ENCODE measurements at places on chromosomes 3 and 15.

DNA sequence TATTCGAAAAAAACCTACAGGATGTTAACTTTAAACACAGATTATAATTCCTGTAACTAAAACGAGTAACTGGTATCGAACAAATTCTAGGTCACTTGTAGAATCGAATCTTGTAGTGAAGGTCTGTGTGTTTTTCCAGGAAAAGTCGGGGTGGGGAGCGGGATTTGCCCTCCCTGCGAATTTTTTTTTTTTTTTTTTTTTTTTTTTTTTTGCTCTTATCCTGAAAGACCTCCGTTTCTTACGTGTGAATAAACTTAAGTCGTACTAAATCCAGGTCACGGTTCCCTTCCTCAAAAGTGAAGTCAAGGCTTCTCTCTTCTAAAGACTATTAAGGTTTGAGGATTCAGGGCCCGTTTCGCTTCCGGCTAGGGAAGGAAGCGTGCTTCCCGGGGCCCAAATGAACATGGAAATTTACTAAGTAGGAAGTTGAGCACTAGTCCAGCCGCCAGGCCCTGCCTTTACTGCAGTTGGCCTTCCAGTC, 770 bp downstream of the TBC1D5 start:
- DNase-seq, result no peak

GRCh38 chr15:74784426-74785193, 2.7 kb downstream of the CSK start:
- DNase-seq, result no peak

DNA sequence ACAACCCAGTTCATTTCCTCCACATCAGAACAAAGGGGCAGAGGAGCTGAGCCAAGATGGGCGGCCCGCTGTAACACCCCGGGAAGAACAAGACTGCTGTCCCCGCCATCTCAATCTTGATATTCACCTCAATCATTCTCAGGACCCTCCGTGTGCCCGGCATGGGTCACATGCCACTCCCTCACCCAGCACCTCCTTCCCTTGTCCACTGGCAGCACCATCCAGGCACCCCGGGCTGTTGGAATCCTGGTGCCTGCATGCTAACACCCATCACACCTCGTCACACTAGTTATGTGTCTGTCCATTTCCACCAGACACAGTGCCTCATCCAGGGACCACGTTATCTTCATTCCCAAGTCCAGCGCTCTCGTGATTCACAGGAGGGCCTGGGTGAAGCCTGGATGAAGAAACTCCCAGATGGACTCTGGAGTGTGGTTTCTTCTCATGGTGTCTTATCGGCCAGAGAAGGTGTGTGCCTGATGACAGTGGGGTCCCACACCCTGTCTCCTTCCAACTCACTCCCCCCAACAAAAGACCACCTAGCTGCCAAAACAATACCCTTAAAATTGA, 16.7 kb downstream of the MEGF11 start:
- DNase-seq, result no peak

GRCh38 chr3:177824190-177824786, 627.0 kb upstream of the TBL1XR1 start:
- no peak for DNase-seq

- no peak for DNase-seq
Measured at GRCh38 chr3:1823867-1824266, 274.8 kb upstream of the CNTN4 start.

GRCh38 chr15:81924729-81925128, 121.1 kb downstream of the MEX3B start:
- DNase-seq, result peak; percentile 71

GRCh38 chr15:84810073-84810840, 6.9 kb upstream of the ALPK3 start:
- no peak for DNase-seq

- peak; percentile 8 for DNase-seq
Measured at GRCh38 chr15:88904624-88905327, 8.4 kb downstream of the MFGE8 start.

DNA sequence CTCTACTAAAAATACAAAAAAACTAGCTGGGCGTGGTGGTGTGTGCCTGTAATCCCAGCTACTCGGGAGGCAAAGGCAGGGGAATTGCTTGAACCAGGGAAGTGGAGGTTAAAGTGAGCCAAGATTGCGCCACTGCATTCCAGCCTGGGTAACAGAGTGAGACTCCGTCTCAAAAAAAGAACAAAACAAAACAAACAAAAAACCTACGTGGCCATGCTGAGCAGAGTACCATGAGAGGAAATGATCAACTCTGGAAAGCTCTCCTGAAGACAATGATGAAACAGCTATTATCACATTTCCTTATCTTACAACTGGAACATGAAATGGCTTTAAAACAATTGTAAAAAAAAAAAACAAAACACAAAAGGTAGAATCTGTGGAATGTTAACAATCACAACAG, 75.2 kb downstream of the CHSY1 start:
- DNase-seq, result no peak

DNA sequence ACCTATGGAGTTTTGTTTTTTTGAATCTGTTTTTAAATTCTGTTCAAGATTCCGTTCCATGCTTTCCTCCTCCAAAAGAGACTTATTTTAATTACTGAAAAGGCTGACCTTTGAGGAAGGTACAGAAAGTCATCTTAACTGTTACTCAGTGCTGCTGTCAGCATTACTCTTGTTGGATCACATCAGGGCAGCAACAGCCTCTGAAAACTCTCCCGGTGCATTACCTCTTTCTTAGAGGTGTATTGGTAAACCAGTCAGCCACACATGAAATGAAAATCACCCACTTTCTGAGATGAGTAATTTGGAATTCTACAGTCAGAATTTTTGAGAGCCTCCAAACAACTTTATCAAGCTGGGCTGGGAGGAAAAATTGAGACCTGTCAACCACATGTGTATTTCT, 88.5 kb upstream of the LIMD1 start:
- DNase-seq, result no peak

DNA sequence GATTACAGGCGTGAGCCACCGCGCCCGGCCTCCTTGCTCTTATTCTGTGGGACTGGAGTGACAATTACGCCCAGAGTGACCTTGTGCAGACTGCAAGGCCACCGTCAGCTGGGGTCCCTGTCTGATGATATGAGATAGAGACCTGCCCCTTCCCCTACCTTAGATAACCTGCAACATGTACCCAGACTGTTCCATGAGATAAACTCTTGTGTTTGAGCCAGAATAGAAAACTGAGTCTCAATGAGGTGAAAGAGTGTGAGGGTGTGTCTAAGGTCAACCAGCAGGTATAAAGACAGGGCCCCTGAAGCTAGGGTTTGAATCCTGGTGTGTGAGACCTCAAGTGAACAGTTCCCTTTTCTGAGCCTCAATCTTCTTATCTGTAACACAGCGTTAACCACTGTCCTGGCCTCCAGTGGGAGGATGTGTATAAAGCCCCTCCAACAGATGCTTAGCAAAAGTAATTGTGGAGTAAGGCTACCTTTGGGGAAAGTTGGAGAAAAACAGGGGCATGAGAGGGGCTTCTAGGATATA, 6.0 kb downstream of the TADA3 start:
- no peak for DNase-seq

DNA sequence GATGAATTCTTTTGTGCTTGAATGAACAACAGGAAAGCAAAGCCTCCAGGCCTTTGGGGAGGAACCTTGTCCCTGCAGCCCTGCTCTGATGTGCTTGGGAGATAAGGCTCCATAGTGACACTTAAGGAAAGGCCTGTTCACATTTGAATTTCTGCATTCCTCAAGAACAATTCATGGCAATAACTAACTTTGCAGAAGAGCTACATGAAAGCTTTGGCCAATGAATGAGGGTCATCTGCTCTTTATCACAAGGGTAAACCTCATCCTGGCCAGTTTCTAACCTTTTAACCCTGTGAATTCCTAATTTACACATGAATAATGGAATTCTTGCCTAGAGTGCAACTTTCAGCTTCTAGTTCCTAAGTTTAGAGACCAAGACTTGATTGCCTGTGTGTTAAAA, 5.6 kb downstream of the PRTG start:
- no peak for DNase-seq

- DNase-seq, result no peak
Measured at GRCh38 chr3:23238578-23238977, 35.5 kb downstream of the UBE2E2 start.

GRCh38 chr3:114451561-114452018, 157.8 kb downstream of the TIGIT start:
- DNase-seq, result peak; percentile 75

GRCh38 chr15:31379042-31379441, 52.4 kb downstream of the KLF13 start:
- DNase-seq, result no peak

- DNase-seq, result no peak
Measured at GRCh38 chr15:58731756-58732535, 17.6 kb downstream of the ADAM10 start.

GRCh38 chr3:42376344-42376798, 34.0 kb downstream of the LYZL4 start:
- no peak for DNase-seq

GRCh38 chr3:144141496-144141895, 169.9 kb downstream of the DIPK2A start:
- no peak for DNase-seq

DNA sequence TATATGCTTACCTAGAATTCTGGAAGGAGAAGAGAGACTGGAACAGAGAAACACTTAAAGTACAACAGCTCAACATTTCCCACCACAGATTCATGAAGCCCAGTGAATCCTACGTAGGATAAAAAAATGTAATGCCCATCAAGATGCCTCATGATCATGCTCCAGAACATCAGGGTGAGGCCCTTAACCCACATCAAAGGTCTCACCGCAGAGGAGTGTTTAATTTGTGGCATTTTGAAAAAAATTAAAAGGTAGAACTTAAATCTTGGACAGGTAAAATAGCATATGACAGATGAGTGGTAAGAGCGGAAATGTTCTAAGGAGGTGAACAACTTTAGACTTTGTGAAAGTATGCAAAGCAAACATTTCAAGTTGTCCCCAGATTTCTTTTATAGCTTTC, 9.7 kb upstream of the SLC6A20 start:
- DNase-seq, result no peak

DNA sequence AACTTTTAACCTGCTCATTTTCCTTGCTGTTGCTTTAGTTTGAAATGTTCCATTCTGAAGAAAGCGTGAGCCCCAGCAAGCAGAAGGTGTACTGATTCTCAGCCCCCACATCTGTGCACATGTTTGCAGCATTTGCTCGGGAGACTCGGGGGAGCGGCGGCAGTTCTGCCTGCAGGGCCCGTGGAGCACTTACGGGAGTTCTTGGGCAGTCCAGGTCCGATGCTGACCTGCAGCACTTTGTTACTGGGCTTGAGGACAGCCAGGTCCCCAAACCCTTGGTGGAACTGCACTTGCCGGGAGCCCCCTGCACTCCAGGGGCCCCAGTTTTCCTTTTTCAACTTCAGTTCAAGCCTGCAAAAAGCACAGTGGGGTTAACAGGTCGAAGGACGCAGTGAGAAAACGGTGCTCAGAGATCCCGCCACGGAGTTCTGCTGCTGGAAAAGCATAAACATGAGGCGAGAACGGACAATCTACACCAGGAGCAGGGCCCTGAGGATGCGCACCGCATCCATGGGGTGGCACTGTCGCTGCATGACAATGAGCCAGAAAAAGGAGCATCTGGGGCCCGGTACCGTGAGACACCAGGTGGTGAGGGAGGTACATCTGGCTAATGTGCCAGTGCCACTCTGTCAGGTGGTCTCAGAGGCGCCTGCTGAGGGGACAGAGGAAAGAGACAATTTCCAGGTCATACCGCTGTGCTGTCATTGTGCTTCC, 45.6 kb upstream of the LDHAL6B start:
- no peak for DNase-seq

DNA sequence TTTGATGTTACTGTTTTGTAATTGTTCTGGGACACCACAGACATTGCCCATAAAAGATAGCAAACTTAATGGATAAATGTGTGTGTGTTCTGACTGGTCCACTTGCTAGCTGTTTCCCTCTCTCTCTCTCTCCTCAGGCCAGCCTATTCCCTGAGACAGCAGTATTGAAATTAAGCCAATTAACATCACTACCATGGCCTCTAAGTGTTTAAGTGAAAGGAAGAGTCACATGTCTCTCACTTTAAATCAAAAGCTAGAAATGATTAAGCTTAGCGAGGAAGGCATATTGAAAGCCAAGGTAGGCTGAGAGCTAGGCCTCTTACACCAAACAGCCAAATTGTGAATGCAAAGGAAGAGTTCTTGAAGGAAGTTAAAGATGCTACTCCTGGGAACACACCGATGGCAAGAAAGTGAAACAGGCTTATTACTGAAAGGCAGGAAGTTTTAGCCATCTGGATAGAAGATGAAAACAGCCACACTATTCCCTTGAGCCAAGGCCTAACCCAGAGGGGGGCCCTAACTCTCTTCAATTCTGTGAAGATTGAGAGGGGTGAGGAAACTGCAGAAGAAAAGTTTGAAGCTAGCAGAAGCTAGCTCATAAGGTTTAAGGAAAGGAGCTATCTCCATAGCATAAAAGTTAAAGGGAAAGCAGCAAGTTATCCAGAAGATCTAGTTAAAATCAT, 295.1 kb downstream of the CHST2 start:
- DNase-seq, result no peak

GRCh38 chr3:126582311-126582710, 23.6 kb upstream of the C3orf22 start:
- no peak for DNase-seq

DNA sequence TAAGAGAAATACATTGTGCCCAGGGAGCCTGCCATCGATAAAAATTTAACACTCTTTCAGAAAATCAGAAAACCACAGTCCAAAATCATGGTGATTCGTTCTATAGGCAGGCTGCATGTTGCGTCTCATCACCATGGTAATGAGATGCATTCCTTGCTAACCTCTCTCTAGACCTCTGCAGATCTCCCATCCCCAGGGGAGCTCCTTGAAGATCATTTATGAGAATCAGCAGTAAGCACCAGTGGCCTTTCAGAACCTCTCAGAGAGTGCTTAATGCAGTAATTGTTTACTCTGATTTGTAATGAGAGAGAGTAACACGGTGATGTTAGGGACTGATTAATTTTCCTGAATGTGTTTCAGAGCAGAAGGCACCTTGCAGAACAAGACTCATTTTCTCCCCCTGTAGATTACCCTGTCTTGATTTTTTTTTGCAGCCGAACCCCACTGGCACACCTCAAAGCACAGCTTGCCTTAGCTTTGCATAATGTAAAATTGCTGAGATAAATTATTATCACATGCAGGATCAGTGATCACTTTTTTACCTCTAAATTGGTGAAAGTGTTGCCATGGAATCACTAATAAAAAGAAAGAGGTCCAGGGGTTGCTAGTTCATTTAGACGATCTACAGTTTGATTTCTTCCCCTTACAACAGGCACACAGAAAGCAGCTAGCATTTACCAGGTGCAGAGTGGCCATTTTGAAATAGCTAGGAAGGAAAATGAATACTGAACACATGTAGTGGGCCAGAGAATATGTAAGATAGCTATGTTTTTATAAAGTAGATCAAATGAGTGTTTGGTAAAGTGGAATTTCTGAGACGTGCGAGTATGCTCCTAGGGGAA, 98.9 kb upstream of the CHL1 start:
- DNase-seq, result peak; percentile 76

- DNase-seq, result no peak
Measured at GRCh38 chr3:128001576-128001975, 50.7 kb upstream of the SEC61A1 start.

DNA sequence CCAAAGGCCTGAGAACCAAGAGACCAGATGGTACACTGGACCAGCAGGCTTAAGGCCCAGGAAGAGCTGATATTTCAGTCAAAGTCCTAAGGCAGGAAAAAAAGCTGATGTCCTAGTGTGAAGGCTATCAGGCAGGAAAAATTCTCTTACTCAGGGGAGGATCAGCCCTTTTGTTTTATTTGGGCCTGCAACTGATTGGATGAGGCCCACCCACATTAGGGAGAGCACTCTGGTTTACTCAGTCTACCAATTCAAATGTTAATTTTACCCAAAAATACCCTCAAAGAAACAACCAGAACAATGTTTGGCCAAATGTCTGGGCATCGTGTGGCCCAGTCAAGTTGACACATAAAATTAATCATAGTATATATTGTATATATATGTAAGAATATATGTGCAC, 24.5 kb upstream of the MYRIP start:
- DNase-seq, result no peak

Measured in DMS79 treated with DMSO at 0.1 percent for 48 hours (cell line).